Activated CD4-positive, CD25-positive, alpha-beta regulatory T cell treated with anti-CD3 and anti-CD28 coated beads, Interleukin-2, amount 50 U/mL, for 16 hours (primary cell): ENCODE measurements at places on chromosomes 16 and 17.

DNA sequence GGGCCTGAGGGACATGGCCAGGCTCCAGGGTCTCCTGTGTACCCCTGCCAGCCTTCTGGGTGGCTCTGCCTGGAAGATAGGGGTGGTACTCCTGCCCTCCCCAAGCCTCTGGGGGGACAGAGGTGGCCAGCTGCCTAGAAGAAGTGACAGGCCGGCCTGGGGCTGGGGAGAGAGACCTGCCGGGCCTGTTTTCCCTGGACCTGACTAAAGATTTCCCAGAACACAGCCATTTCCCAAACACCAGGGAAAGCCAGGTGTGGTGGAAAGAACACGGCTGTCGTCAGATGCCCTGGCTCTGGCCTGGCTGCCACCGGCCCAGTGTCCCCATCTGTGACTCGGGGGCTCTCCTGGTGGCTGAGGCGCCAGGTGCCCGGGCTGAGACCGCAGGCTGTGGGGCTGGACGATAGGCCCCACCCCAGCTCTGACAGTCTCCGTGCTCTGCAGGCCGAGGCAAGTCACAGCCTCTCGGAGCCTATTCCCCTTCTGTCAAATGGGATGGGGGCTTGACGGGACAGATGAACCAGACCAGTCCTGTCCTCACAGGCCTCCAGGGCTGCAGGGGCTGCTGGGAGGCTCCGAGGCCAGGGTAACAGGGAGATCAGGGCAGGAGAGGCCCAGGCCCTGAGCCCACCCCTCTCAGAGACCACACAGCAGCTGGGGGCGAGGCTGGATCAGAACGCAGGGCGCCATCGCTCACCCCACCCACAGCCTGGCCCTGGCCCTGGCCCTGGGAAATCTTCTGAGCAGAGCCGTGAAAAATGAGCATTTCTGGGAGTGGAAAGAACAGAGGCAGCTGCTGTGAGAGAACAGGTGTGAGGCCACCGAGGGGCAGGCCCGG lies 33.1 kb downstream of the CTU2 start:
- no peak for DNase-seq

DNA sequence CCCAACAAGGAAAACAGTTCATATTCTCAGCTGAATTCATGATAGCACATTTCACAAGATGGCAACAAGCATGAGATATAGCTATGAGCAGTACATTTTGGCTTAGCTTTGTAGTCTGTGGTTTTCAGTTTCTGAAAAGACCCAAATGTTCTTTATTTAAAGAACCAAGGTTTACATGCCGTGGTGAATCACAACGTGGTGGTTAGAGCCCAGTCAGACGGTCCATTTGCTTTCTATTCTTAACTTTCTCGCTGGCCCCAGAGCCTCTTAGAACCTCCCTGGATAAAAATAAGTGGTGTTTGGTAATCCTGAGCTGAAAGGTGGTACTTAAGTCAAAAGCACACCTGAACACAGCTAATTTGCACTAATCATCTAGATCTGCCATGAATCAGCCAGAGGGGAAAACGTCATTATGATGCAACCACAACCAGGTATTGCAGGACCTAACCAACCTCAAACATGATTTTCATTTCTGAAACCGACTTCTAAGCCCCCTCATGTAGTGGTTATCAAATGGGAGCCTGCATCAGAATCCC lies 18.6 kb upstream of the HAPSTR1 start:
- no peak for DNase-seq

- DNase-seq, result no peak
Measured at GRCh38 chr16:79839466-79840341, 239.2 kb upstream of the MAF start.

GRCh38 chr17:37831986-37832385 lies 87.1 kb upstream of the HNF1B start:
- DNase-seq, result no peak

- DNase-seq, result no peak
Measured at GRCh38 chr17:19295473-19296135, 58.4 kb downstream of the EPN2 start.

GRCh38 chr17:6147042-6147441 lies 76.9 kb downstream of the WSCD1 start:
- no peak for DNase-seq

GRCh38 chr17:82048571-82048971 lies 3.0 kb downstream of the RFNG start:
- DNase-seq, result no peak

DNA sequence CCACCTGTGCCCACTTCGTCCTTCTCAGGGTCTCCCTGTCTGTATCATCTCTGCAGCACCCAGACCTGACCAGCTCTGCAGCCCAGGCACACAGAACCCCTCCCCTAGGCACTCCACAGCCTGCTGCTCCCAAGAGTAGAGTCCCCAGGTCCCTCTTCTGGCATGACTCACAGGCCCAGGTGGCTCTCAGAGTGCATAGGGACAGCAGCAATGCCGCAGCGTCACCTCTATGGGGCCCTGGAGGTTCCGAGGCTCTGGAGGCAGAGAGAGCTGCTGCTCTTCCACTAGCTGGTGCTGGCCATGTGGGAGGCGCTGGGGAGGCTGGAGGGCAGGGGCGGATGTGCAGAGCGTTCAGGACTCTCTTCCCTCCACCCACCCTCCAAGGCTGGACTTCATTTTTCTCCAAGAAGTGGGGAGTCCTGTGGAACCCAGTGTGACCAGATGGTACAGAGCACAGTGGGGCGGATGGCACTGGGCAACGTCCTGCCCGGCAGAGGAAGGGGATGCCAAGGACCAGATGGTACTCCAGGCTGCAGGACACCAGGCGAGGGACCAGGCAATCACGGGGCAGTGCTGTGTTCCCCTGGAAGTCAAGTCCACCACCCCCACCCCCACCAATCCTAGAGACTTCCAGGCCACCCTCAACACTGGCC lies 151.7 kb downstream of the RBFOX3 start:
- no peak for DNase-seq

DNA sequence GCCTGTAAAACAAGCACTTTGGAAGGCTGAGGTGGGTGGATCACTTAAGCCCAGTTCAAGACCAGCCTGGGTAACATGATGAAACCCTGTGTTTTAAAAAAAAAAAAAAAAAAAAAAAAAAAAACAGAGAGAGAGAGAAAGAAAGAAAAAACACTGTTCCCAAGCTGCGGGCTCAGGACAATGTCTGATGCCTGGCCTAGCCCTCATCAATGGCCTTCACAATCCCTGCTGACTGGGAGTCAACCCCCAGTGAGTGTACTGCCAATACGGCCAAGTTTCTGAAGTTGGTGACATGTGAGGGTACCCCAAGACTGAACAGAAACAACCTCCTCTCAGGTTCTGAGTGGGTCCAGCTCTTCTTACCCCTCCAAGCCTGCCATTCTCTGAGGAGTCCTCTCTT lies 116.5 kb downstream of the ZNF778 start:
- no peak for DNase-seq

GRCh38 chr17:5895276-5895675 lies 174.9 kb upstream of the WSCD1 start:
- no peak for DNase-seq

- no peak for DNase-seq
Measured at GRCh38 chr17:79883202-79883601, 44.0 kb upstream of the CBX4 start.

DNA sequence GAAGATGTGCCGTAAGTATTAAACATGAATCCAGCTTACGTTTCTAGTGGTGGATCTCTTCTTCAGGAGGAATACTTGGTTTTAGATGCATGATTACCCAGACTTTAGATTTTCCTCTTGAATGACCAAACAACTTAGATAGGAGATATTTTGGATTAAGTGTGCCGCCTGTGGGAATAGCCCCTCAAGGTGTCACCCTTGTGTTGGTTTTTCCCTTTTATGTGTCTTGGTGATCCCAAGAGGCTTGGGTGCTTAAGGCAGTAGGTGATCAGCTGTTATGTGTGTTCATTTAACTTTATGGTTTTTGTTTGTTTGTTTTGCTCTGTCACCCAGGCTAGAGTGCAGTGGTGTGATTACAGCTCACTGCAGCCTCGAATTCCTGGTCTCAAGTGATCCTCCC lies 115.1 kb downstream of the PPM1E start:
- DNase-seq, result no peak

- DNase-seq, result no peak
Measured at GRCh38 chr16:19609359-19609758, 53.9 kb downstream of the VPS35L start.

DNA sequence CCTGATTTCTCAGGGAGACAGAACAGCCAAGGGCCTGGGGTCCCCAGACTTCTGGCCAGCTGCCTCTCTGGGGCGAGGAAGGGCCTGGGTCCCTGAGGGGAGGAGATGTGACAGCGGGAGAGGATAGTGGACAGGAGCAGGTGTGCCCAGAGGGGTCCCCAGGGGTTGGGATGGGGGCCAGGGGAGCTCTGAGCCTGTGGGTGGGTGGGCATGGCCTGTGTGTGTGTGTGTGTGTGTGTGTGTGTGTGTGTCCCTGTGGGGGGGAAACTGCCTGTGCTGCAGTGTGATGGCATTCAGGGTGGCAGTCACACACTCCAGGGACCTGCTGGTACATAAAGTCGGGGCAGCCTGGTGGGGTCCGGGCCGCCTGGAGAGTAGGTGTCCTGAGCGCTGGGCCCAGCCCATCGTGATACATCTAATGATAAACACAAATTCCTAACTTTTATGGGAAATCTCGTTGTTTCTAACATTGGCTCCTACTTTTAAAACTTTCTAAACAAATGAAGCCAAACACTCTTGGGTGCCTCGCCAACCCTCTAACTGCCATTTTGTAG lies 1.4 kb downstream of the ITGB4 start:
- DNase-seq, result no peak

DNA sequence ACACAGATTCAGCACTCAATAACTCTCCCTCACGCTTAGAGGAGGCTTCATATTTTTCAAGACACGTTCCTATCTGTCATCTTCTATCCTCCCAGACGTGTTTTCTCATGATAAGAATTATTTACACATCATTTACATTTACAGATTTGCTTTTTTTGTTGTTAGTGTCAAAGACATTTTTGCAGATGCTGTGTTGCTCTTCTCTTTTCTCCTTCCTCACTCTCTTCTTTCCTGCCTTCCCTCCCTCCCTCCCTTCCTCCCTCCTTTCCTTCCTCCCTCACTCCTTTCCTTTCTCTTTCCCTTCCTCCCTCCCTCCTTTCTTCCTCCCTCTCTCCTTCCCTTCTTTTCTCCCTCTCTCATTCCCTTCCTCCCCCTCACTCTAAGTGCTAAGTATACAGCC lies 537.1 kb upstream of the HSBP1 start:
- no peak for DNase-seq

DNA sequence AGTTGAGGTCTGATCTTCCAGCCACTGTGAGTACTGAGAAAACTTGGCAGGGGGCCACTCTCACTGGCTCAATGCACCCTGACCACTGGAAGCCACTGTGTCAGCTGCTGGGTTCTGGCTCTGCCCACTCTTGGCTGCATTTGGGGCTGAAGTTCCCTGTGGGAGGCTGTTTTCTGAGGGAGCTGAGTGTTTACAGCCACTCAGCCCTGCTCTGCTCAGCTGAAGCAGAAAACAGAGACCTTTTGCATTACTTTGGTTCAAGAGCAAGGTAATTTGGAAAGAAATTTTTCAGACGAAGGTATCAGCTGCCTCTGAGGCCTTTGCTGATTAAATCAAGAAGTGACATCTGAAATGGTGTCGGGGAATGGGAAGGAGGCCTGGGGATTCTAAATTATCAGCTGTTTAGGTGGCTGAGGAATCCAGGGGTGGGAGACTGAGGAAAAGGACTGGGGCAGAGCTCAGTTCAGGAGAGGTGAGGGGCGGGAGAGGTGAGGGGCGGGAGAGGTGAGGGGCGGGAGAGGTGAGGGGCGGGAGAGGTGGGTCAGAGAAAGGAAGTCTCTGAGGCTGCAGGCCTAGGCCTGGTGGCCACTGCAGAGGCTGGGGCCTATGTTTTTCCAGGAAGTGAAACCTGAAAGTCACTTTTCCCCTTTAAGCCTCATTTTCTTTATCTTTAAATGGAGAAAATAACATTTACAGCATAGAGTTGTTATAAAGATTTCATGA lies at the start of gene ACSM5:
Gene ACSM5 (plus strand): TSS at position 137 of the 723 bp plus-strand sequence. CDS start 1,951 bp downstream, outside the sequence.
- no peak for DNase-seq

DNA sequence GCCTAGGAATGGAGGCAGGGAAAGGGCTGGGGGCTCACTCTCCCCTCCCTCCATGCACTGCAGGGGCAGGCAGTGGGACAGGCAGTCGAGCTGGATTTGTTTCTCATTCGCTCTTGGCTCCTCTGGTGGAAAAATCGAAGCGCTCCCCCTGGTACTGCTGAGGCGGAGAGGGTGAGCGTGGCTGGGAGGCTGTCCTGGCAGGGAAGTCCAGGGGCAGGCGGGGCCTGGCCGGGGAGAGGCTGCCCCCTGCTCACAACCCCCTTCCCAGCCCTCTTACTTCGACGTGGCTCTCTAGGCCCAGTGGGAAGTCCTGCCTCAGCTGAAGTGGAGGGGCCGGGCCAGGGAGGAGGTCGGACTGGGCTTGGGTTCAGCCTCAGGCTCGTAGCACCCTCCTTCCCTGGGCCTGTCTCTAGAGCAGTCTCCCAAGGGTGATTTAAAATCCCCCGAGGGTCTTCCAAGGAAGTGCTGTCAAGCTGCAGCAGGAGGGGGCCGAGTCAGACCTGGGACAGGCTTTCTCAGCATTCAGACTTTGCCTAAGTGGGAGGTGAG lies 16.5 kb upstream of the TMEM92 start:
- DNase-seq, result no peak

DNA sequence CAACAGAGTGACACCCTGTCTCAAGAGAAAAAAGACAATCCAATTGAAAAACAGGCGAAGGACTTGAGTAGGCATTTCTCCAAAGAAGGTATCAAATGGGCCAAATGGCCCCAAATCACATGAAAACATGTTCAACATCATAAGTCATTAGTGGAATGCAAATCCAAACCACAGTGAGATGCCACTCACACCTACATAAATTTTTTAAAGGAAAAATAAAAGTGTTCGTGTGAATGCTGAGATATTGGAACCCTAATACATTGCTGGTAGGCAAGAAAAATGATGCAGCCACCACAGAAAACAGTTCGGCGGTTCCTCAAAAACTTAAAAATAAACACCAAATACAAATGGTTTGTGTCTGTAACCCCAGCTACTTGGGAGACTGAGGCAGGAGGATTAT lies 45.2 kb downstream of the PIGL start:
- no peak for DNase-seq

- DNase-seq, result no peak
Measured at GRCh38 chr16:19316846-19317245, 31.3 kb downstream of the CLEC19A start.
